B cell (primary cell): ENCODE measurements at places on chromosomes 11 and 22. TPM values are rescaled to one million over a fixed set of nuclear protein-coding genes. Genes with fewer than 3 reads are reported as not detected.

CACNA1I gene
- 0.17 and 0.25 TPM in 2 replicates for total RNA-seq

SLC35F2 gene
- 9.4 and 10.9 TPM in 2 replicates for total RNA-seq

DUSP8 gene
- total RNA-seq: 4.3 and 5.2 TPM in 2 replicates

BIRC3 gene
- 419 and 428 TPM in 2 replicates for total RNA-seq

SCGB1D2 gene
- not detected in 2 replicates for total RNA-seq

NOX4 gene
- total RNA-seq: not detected in 2 replicates

PTPN5 gene
- total RNA-seq: not detected in 2 replicates

PIH1D2 gene
- total RNA-seq: 0.22 and 0.67 TPM in 2 replicates

OR52D1 gene
- not detected in 2 replicates for total RNA-seq

UBQLNL gene
- total RNA-seq: 1.3 and 1.4 TPM in 2 replicates

KRTAP5-8 gene
- 0.49 TPM in 1 of 2 replicates, not detected in the other for total RNA-seq

BARX2 gene
- not detected in 2 replicates for total RNA-seq

MN1 gene
- total RNA-seq: 0.02 and 0.07 TPM in 2 replicates

POU2F3 gene
- not detected in 2 replicates for total RNA-seq

BBS1 gene
- 52.5 and 56.3 TPM in 2 replicates for total RNA-seq

ANGPTL5 gene
- total RNA-seq: not detected in 2 replicates

RAB39A gene
- 2.4 TPM in 2 replicates for total RNA-seq

DGKZ gene
- total RNA-seq: 56.6 and 60.9 TPM in 2 replicates

PHLDB1 gene
- 1.7 and 2.4 TPM in 2 replicates for total RNA-seq

KRTAP5-6 gene
- not detected in 2 replicates for total RNA-seq

CSF2RB gene
- total RNA-seq: 39.7 and 41.2 TPM in 2 replicates

IL17REL gene
- total RNA-seq: 0.10 TPM in 2 replicates

APOBEC3F gene
- 76.8 and 86.4 TPM in 2 replicates for total RNA-seq

PDGFB gene
- total RNA-seq: not detected in 2 replicates

BDNF gene
- not detected in 2 replicates for total RNA-seq

PRPF19 gene
- total RNA-seq: 80.4 and 89.9 TPM in 2 replicates

IL18 gene
- total RNA-seq: 0.58 and 0.67 TPM in 2 replicates

CD3D gene
- total RNA-seq: 0.79 and 1.4 TPM in 2 replicates

NELL1 gene
- not detected in 2 replicates for total RNA-seq

HTR3A gene
- total RNA-seq: 13.8 and 16.1 TPM in 2 replicates

SERPING1 gene
- not detected in 2 replicates for total RNA-seq

IRF7 gene
- 136 and 147 TPM in 2 replicates for total RNA-seq

PLAAT2 gene
- not detected in 2 replicates for total RNA-seq

MS4A2 gene
- total RNA-seq: not detected in 2 replicates

TRPM5 gene
- total RNA-seq: not detected in 2 replicates

OR52I2 gene
- total RNA-seq: not detected in 2 replicates

OR52N4 gene
- total RNA-seq: 2.1 TPM in 2 replicates

SMTNL1 gene
- not detected in 2 replicates for total RNA-seq

TMEM191B gene
- 6.6 and 8.3 TPM in 2 replicates for total RNA-seq
